ENCODE measurements at places on chromosomes 5 and 9. TPM values are rescaled to one million over a fixed set of nuclear protein-coding genes. Genes with fewer than 3 reads are reported as not detected.

The CORO2A gene
- 19.8 TPM for total RNA-seq

DNA sequence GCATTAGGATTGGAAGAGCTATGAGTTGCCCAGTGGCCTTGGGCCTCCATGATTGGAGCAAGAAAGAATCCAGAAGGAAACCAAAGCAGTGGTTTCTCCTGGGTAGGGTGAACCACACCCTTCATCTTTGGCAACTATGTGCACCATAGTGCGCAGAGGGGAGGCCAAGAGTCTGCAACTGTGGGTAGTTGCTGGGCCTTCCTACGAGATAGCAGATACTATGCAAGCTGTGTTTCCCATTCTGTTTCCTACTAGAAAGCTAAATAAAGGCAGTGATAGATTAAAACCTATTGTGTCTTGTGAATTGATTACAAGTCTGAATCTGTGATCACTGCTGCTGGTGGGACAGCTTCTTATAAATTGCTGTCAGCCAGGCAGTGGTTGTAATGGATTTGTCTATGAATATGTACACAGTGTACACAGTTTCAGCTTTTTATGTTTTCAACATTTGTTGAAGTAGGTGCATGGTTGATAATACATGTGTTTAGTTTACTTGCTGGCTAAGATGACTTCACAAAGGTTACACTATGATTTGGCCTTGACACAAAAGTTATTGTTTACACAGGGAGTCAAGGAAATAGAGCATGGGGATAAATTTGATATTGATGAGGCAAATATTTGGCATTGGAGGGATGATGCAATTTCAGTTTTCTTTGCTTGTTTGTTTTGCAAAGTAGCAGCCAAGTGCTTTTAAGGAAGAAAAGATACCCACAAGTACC lies 23.7 kb upstream of the PDE8B start:
- no peak for DNase-seq

The TRIM7 gene
- 10.4 TPM for total RNA-seq

GRCh38 chr5:176843673-176844072 lies 33.3 kb downstream of the UNC5A start:
- DNase-seq, result no peak

The BTNL9 gene
- not detected for total RNA-seq

DNA sequence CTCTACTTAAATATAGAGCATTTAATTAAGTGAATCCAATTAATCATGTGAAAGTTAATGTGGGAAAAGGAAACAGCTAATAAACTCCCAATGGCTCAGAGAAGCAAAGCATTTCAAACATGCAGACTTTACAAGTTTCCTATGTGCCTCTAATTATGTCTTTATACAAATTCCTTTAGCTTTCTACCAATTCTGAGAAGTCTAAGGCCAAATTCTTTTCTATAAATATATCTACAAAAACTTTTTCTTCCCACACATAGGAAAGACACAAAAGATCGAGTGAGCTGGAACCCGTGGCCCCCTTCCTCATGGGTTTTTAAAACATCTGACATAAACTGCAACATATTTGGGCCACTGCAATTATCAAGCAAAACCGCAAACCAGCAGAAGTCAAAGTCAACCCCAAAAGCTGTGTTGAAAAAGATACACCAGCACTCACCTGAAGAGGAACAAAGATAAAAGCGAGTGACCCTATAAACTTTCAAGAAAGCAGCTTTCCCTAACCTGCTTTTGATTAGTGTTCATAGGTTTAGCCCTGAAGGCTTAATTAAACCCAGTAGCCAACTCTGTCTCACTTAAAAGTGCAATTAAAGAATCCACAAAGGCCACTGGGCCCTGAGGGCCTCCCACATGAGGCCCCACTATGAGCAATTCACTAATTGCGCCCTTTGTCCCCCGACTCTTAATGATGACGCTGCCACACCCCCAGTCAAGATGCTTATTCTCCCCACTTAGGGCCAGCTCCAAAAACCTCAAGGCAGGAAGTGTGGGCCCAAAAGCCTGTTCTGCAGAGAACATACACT lies 12.1 kb downstream of the SEMA5A start:
- DNase-seq, result no peak

DNA sequence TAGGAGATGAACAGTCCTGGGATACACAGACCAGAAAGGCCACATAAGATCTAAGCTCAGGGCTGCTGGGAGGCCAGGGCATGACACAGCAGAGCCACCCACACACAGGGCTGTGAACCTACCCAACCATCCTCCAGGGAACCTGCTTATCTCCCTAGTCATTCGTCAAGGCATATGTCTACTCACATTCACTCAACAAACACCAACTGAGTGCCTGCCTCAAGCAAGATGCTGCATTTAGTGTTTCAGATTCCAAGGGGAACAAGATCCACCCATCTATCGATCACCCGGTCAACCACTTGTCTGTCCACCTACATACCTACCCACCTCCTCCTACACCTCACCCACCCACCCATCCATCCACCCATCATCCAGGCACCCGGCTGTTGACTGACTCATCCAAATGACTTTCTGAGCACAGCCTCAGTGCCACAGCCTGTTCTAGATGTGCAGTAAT lies 1.9 kb downstream of the DPM2 start:
- no peak for DNase-seq

- no peak for DNase-seq
Measured at GRCh38 chr5:74355041-74355824, 285.3 kb downstream of the ENC1 start.

GRCh38 chr5:118557251-118557661 lies 431.1 kb downstream of the DTWD2 start:
- DNase-seq, result no peak

The APBA1 gene
- 0.44 TPM for total RNA-seq

The BHMT gene
- not detected for total RNA-seq

DNA sequence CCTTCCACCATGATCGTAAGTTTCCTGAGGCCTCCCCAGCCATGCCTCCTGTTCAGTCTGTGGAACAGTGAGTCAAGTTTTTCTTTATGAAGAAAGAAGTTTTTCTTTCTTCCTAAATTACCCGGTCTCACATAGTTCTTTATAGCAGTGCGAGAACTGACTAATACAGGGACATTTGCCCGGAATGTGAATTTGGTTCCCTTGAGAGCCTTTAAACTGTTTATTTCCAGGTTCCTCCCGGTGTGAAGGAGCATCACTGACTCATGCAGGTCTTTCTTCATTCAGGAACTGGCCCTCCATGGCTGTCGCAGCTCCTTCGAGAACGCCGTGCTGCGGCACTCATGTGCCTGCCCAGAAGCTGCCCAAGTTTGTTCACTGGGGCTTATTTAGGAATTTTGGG lies 87.7 kb downstream of the PTCH1 start:
- DNase-seq, result no peak

The SFXN1 gene
- 61.4 TPM for total RNA-seq

The SPEF2 gene
- 7.5 TPM for total RNA-seq

DNA sequence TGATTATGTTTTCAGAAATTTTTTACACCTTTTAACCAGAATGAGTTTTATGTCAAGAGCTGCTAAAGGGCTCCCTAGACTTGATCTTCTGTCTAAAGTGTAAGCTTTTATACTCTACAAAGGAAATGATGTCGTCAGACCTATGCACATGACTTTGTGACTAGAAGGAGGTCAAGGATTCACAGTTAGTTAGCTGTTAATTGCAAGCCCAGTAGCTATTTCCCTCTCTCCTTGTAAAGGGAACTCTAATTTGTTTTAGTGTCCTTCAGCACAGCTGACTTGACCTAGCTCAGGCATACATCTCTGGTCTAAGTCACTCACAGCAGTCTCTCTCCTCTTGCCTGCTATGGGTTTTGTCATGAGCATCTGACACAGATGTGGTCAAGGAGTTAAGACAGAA lies 173.5 kb upstream of the NREP start:
- DNase-seq, result no peak

GRCh38 chr5:177605078-177605477 lies 5.1 kb downstream of the B4GALT7 start:
- DNase-seq, result no peak

- DNase-seq, result no peak
Measured at GRCh38 chr9:69461103-69461887, 136.3 kb downstream of the ENTREP1 start.

The FUBP3 gene
- 50.3 TPM for total RNA-seq

The CTNND2 gene
- total RNA-seq, result not detected

DNA sequence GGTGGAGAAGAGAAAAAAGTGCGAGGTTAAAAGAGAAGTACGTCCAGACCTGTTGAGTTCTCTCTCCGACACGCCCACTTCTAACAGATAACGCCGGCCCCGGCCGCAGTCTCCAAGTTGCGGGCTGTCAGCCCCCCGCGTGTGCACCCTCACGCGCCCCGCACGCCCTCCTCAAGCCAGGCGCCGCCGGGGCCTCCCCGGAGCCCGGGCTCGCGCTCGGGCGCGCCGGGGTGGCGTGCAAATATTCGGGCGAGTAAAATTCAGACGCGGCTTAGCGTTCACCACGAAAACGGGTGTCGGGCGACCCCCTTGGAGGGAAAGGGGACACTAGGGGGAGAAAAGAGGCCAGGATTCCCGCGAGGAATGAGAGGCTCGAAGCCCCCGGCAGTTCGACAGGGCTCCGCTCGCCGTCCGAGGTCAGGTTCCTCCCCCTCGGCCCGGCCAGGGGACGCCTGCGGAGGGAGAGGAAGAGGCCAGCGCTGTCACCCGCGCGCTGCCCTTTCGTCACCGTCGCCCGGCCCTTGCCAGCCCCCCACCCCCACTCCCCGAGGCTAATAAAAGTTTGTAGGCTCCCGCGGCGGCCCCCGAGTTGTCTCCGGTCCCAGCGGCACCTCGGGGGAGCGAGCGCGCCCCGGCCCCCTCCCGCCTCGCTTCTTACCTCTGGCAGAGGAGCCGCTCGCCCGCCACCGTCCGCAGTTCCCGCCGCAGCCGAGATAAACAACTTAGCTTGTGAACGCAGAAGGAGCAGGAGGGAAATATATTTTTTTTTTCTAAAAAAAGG lies 743 bp downstream of the NR3C1 start:
- DNase-seq, result peak; percentile 51

- no peak for DNase-seq
Measured at GRCh38 chr5:57953792-57954191, 471.2 kb upstream of the ACTBL2 start.

DNA sequence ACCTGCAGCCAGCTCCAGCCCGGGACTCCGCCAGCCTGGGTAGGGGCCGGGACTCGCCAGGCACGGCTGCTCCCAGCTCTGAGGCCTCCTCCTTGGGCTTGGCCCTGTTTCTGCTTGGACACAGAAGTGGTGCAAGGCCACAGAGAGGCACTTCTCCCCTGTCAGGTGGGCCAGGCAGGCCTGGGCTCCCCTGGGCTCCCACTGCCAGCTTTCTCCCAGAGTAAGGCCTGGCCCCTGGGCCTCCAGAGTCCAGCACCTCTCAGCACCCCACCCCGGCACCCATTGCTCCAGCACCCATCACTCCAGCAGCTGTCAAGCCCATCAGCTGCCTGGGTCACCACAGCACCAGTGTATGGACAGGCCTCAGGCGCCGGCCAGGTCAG lies 71.1 kb upstream of the LRRTM2 start:
- no peak for DNase-seq

GRCh38 chr5:81408496-81408895 lies 14.6 kb upstream of the ACOT12 start:
- no peak for DNase-seq

DNA sequence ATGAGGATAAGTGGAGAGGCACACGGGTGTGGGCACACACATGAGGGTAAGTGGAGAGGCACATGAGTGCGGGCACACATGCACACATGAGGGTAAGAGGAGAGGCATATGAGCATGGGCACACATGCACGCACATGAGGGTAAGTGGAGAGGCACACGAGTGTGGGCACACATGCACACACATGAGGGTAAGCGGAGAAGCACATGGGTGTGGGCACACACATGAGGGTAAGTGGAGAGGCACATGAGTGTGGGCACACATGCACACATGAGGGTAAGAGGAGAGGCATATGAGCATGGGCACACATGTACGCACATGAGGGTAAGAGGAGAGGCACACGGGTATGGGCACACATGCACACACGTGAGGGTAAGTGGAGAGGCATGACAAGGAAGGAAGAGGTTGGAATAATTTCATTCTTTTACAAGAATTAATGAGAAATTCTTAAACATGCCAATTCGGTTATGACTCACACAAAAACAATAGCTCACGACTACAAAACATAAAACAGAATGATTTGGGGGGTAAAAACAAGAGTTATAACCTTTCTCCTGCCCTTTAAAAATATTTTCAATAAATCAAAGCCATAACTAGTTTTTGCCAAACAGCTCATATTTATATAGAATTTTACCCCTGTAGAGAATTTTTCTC lies 67.5 kb downstream of the APBA1 start:
- no peak for DNase-seq

DNA sequence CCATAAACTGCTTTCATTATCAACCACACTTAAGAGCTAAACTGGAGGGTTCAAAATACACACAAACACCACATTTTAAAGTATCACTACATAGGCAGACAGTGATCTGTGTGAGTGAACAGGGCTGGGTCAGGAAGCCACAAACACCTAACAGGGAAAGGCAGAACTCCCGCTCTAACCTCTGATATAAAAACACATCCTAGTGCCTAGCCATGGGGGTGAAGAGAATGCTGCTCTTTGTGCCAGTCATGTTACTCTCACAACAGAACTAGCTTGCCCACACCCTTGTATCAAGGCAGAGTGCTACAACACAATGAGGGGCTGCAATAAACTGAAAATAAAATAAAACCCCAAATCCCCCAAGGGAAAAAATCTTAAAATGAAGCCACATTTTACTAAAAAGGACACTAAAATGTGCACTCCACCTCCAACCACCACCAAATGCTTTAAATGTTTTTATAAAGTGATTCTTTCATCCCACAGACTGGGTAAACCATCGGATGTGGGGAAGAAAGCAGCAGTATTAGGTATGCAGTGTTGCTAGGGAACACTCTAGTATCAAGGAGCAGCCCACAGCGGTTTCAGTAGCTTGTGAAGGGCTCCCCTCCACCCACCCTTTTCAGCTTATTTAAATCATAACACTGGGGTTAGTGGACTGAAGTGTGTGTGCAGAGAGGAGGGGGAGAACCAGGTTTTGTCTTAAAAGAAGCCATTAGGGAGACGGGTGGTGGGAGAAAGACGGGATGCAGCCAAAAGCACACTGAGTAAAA lies 64.5 kb downstream of the TMEM161B start:
- no peak for DNase-seq

DNA sequence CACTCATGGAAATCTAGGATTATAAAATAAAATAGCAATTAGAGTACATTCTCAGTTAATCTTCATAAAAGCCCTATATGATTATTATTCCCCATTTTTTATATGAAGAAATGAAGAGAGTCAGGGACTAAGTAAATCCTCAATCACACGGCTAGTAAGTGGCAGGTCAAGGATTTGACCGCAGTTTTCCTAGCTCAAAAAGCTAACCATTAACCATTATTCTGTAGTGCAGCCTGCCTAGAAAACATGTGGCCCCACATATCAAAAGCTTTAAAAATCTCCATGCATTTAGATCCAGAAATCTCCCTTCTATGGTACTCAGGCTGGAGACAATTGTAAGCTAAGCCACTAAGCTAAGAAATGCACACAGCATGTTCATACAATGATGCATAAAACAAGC lies 21.4 kb downstream of the EPB41L4A start:
- no peak for DNase-seq

The GPR151 gene
- total RNA-seq, result not detected

GRCh38 chr5:172048539-172049101 lies 42.2 kb upstream of the FBXW11 start:
- no peak for DNase-seq

The SPATA31E1 gene
- not detected for total RNA-seq

Measured in PC-9 (cell line).